ENCODE measurements at places on chromosomes 1 and 21.

GRCh38 chr1:19987719-19988118 lies 8.3 kb upstream of the PLA2G2A start:
- DNase-seq: no peak

DNA sequence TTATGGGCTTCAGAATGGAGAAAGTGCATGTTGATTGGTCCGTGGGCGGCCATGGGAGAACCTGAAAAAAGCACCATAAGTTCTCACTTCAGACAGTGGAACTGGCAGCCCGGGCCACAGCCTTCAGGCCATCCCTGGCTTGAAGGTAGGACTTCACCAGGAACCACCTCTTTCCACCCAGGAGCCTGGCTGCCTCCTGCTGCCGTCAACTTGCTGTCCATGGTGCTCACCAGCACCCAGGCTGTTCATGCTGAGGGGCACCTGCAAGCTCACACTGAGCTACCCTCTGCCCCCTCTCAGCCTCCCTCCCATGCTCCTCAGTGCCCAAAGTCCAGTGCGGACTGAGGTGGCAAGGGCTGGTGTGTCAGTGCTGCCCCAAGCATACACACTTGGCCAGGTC lies 12.9 kb upstream of the FNBP1L start:
- no peak for DNase-seq

DNA sequence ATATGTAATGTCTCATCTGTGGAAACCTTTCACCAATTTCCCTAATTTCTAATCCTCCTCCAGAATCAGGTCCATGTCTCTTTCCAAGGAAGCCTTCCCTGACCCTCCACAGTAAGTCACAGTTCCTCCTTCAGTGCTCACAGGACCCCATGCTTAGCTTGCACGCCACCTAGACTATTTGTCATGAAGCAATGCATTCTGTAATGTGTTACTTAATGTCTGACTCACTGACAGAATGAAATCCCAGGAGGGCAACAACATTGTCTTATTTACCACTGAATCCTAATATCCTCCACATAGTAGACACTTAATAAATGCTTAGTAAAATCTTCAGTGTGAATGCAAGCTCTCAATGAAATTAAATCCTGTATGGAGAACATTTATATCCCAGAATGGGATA lies 245.9 kb upstream of the PLD5 start:
- DNase-seq: no peak

- DNase-seq: no peak
These were observed 11.9 kb downstream of the ALX3 start for GRCh38 chr1:110058591-110058990.

DNA sequence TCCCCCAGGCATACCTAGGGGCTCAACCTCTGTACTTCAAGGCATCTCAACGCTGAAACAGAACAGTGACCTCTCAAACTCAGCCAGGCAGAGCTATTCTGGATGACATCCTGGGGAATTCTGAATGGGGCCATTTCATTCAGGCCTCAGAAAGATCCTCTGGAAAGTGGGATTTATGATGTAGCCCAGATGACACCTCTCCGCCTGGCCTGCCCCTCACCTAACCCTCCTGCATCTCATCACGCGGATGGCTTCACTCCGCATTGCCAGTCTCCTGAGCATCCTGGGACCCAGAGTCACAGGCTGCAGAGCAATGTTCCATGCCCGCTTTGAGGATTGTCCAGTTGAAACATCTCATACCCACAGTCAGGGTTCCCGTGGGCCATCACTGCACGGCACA lies 1.2 kb downstream of the SPATA46 start:
- no peak for DNase-seq

- no peak for DNase-seq
These were observed 722 bp downstream of the LHX8 start for GRCh38 chr1:75134647-75135572.

DNA sequence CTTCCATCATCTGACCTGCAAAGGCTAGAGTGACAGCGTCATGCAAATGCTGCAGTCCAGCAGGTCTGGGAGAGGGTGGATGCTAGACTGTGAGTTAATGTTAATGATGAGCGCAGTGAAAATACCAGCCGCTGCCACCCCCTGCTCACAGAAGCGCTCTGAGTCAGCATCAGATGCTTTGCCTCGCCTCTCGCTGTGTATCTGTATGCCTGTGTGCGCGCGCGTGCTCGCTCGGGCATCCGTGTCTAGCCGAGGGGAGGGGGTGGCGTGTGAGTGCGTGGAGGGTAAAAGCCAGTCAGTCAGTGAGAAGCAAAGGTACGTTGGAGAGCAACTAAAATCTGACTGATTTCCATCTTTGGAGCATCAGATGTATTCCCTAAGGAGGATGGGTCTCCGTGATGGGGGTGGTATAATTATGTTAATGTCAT lies 858.7 kb downstream of the USP25 start:
- peak; percentile 86 for DNase-seq

DNA sequence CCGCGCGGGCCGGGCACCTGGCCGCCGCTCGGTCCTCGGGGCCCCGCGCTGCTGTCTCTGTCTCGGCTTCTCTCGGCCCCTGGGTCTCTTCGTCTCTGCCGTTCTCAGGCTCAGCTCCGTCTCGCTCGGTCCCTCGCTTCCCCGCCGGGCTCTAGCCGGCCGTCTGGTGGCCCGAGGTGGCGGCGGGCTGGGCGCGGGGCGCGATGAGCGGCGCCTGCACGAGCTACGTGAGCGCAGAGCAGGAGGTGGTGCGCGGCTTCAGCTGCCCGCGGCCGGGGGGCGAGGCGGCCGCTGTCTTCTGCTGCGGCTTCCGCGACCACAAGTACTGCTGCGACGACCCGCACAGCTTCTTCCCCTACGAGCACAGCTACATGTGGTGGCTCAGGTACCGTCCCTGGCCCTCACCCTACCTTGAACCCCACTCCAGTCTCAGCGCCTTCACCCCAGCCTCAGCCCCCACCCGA lies 355 bp downstream of the SHISAL2A start:
- DNase-seq: no peak

GRCh38 chr1:67997746-67998145 lies 52.7 kb downstream of the DIRAS3 start:
- no peak for DNase-seq

DNA sequence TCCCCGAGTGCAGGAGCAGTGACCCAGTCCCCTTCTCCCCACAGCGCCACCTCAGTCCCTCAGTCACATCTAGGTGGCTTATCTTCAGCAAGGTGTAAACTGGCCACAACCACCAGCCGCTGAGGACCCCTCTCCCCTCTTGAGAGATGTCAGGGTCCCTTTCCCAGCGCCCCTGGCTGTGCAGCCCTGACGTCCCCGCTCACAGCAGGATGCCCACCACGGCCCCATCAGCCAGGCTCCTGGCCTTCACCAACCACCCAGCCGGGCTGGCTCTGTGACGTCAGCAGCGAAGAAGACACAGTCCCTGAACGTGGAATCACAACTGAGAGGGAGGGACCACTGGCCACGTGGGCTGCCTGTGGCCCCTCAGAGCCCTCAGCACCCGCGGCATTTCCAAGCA lies 249.4 kb downstream of the NPHP4 start:
- no peak for DNase-seq

DNA sequence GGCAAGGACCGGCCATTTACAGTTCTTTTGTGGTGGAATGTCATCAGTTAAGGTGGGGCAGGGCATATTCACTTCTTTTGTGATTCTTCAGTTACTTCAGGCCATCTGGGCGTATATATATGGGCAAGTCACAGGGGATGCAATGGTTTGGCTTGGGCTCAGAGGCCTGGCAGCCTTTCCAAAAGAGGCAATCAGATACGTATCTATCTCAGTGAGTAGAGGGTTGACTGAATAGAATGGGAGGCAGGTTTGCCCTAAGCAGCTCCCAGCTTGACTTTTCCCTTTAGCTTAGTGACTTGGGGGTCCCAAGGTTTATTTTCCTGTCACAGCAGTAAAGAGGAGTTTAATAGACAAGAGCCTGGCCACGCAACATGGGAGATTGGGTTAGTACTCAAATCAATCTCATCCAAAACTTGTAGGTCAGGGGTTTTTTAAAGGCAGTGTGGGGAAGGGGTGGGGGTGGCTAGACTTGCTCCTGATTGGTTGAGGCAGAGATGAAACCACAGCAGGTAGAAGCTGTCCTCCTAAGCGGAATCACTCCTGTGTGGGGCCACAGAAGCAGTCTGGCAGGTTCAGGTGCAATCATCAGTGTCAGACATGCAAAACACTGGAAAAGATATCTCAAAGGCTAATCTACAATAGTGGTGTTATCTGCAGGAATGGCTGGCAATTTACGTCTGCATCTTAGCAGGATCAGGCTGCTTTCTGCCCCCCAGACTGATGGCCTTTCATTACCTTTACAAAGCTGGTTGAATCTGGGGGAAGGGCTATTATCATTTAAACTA lies 112.9 kb downstream of the TLR5 start:
- DNase-seq: no peak

All from NCI-H446 treated with DMSO at 0.1 percent for 48 hours (cell line).